Stimulated activated naive CD8-positive, alpha-beta T cell treated with anti-CD3 and anti-CD28 coated beads, Interleukin-15, Interleukin-2, amounts not matched to agents 100 U/mL and 50 U/mL, for 24 hours (primary cell): ENCODE measurements at places on chromosomes 3 and 15.
A peak's percentile ranks its signal among the peaks of the same experiment; 100 is the strongest.

DNA sequence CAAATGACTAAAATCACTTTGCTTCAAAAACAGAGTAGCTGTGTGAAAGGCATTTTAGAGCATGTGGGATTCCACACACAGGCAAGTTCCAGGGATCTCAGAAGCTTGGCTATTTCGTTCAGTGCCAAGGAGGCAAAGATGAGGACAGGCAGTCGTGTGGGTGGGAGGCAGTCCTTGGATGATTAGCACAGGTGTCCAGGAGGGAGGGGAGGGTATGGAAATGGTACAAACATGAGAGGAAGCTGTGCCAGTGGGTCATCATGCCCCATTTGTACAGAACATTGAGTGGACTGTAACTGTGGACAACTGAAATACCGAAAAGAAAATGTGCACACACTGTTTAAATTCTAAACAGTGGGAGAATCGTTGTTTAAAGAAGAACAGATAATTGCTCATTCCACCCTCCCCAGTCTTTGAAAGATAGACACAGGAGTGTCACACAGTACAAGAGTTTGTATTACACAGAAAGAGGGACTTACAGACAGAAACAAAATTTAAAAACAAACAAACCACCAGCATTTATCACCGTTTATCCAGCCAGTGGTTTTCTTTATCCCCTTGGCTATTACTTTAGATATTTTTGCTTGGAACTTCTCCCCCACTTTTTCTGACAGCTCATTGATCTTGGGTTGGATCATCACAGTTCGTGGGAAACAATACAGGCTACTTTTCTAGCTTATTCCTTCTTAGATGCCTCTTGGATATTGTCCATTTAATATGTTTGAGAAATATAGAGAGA, 122.9 kb downstream of the GREM1 start:
- no peak for DNase-seq

- peak; percentile 65 for DNase-seq
Measured at GRCh38 chr3:187935623-187936156, 190.4 kb upstream of the BCL6 start.

DNA sequence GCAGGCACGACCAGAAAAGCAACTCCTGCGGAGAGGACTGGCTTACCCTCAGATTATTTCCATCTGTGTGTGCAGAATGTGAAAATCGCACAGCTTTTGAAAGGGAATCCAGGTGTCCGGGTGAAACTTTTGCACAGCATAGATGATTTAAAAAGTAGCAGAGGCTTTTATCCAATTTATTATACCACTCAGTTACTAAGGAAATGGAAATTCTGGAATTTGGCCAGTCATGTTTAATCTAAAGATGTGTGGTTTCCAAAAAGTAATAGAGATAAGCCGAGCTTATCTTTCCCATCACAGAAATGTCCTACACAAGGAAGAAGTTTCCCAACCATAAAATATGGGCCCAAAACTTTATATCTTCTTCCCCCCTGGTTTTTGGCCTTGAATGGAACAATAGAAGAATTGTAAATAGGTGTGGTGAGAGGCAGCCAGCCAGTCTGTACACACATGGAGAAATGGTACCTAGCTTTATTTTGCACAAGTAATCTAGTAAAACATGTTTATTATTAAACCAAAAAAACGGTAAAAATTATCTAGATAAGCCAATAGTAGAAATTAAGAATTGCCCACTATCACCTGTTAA, 19.3 kb upstream of the SLC24A5 start:
- no peak for DNase-seq

- no peak for DNase-seq
Measured at GRCh38 chr3:117580806-117581205, 871.2 kb downstream of the TUSC7 start.

- DNase-seq = no peak
Measured at GRCh38 chr15:92747047-92747446, 91.5 kb upstream of the FAM174B start.

DNA sequence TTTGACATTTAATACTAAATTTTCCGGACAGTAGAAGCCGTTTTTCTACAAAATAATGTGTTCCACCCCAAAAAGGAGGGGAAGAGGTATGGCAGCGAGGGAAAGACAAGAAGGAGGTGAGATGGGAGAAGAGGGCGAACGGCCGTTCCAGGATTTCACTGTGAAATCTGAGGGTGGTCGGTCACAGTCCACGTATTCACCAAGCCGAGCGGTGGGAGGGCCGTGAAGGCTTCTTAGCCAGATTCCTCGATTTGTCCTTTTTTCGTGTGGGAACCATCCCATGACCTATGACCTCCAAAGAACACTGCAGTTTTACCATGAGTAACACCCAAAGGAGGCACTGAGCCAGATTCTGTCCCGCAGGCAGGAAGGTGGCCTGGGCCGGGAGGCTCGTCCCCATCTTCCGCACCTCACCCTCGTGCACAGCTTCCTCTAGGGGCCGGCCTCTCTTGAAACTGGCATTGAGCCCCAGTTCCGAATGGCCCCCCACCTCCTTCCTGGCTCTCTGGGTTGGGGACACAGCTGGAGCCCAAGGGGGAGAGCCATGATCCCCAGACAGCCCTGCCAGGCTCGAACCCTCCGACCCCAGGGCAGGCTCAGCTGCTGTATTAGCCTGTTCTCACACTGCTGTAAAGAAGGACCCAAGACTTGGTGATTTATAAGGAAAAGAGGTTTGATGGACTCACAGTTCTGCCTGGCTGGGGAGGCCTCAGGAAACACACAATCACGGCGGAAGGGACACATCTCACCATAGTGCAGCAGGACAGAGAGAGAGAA, 23.7 kb downstream of the XXYLT1 start:
- DNase-seq = no peak

DNA sequence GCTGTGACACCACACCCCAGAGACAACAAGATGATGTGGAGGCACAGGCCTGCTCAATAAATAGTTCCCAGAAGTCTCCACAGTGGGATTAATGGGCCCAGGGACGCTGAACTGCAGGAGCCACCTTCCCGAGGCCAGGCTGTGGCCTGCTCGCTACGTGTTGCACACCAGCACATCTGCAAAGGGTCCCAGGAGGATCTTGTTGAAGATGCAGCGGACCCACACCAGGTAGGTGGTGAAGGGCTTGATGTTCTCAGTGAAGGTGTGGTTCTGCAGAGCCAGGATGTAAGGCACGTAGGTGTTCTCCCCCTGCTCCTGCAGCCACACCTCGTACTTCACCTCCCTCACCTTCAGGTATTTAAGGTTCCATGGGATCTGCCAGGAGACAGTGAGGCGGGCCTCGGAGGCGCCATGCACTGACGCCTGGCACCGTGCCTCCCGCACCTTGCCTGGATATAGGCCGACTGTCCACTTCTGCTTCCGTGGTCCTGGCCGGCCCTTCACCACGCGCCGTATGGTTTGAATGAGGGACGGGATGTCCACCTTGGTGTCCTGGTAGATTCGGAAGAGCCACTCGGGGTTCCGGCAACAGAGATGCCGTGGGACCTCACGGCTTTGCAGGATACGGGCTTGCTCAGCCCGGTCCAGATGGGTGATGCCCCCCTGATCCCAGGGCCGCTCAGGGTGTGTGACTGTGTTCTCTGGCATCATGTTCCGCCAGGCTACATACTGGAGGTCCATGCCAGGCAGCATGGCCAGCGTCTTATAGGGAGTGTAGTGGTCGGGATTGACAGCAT, 26.1 kb downstream of the POMGNT2 start:
- no peak for DNase-seq

DNA sequence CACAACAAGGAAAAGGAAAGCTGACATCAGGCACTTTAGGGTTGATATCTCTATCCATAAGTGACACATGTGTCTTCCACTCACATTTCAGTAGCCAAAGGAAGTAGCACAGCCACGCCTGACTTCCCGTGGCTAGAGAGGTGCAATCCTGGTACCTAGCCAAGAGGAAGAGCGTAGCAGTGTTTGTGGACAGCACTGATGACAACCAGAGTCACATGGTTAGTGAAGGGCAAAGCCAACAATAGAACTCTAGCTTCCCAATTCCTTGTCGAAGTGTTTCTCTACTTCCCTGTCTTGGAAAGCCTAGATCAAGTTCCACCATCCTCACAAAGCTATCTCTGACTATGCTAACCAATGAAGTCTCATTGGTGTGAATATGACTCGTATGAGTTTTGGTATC, 189.2 kb downstream of the RSL24D1 start:
- no peak for DNase-seq

- peak; percentile 9 for DNase-seq
Measured at GRCh38 chr3:31377045-31377642, 155.6 kb upstream of the STT3B start.
